Stimulated activated naive CD4-positive, alpha-beta T cell (primary cell): ENCODE measurements at places on chromosomes 3 and 15.

DNA sequence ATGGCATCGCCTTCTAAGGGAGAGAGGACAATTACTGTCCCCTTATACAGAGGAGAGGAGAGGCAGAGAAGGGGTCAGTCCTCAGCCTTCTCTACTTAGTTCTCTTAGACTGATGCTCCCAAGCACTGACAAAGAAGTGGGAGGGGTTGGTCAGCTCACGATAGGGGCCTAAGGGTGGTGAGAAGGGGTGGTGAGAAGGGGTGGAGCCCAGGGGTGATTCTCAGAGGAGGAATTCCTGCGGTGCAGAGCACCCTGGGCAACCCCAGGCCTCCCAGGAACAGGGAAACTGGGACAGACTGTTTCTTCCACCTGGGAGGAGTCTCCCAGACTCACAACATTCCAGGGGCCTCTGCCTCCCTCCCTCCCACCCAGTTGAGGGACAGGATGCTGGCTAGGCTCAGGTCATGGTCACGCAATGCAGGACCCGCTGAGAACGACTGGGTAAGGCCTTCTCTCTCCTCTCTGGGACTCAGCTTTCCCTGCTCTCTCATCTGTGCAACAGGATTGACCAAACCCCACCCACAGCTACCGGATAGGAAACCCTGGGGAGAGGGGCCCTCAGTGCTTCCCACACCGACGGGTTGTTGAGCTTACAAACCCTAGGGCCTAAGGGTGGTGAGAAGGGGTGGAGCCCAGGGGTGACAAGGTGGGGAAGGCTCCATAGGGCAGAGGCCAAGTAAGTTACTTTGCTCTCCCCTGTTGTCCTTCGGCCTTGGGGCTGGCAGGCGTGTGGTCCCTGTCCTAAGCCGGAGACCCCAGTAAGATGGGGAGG is 1.5 kb downstream of the TPRA1 start:
- no peak for DNase-seq

GRCh38 chr3:46938118-46938517 is 38.4 kb downstream of the CCDC12 start:
- DNase-seq, result no peak

- no peak for DNase-seq
Measured at GRCh38 chr15:87549296-87549695, 707.2 kb downstream of the NTRK3 start.

GRCh38 chr3:33956206-33956605 is 157.8 kb downstream of the PDCD6IP start:
- no peak for DNase-seq

GRCh38 chr3:126194713-126195305 is 14.4 kb upstream of the ALDH1L1 start:
- DNase-seq, result no peak

GRCh38 chr3:147449669-147450068 is 40.5 kb downstream of the ZIC1 start:
- no peak for DNase-seq

DNA sequence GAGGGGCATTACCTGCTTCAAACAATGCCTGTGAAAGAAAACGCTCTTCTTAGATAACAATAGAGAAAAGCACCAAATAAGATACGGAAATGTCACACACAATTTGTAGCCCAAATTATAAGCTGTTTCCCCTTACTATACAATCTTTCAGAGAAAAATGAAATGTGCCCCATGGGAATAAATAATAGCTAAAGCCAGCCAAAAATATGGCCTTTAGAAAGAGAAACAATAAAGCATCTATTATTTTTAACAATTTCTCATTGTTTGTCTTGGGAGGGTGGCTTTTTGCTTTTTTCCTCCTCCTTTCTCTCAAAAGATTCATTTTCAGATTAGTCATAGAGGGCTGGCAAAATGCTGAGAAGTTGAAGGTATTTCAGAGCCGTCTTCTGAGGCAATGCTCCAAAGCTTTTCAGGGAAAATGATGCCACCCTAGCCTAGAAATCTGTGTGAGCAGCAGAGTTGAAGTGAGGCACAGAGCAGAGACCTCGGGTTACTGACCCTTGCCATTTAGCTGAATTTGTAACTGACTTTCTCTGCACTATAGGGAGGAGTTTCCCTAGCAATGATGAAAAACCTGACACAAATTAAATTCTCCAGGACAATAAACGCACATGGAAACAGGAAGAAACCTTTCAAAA is 86.3 kb upstream of the PRICKLE2 start:
- no peak for DNase-seq

DNA sequence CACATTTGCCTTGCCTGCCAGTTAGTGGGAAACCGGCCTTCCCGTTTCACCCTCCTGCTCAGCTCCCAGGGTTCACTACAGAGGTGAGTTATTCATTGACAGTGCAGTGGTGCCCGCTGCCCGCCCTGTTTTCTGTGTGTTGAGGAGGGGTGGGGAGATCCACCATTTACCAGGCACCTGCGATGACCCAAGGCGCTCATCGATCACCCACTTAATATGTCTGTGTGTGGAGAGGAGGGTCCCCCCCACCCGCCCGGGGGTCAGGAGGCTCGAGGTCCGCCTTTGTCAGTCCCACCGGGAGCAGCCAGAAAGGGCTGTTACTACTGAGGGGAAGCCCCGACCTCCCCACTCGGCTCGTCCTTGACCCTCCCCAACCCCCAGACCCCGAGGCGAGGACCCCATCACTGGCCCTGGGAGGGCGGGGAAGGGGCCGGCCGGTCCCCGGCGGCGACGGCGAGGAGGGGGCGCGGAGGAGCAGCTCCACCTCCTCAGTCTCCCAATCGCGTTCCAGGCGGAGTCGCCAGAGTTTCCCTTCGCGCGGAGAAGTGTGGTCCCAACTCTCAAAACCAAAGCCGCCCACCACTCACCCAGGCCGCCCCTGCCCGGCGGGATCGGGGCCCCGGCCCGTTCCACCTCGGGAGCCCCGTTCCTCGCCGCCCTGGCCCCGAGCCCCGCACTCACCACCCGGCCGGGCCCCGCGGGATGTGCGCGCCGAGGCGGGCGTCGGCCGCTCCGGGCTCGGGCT is 1.1 kb downstream of the PLXNB1 start:
- no peak for DNase-seq

DNA sequence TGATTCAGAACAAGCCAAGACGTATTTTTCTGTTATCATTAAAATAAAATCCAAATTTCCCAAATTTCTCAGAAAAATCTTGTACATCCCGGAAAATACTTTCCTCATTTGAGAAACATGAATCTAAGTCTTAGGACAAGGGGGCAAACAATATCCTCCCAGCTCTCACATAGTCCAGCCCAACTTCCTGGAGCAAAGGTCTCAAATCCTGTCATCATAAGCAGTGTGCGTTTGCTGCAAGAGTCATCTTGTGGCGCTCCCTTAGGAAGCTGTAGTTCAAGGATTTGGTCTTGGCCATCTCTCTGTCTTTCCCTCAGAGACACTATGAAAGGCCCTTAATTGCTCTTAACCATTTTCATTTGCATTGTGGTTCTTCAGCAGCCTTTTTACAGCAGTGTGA is 57.5 kb upstream of the GSK3B start:
- DNase-seq, result no peak

- no peak for DNase-seq
Measured at GRCh38 chr15:96598514-96598913, 268.0 kb downstream of the NR2F2 start.

DNA sequence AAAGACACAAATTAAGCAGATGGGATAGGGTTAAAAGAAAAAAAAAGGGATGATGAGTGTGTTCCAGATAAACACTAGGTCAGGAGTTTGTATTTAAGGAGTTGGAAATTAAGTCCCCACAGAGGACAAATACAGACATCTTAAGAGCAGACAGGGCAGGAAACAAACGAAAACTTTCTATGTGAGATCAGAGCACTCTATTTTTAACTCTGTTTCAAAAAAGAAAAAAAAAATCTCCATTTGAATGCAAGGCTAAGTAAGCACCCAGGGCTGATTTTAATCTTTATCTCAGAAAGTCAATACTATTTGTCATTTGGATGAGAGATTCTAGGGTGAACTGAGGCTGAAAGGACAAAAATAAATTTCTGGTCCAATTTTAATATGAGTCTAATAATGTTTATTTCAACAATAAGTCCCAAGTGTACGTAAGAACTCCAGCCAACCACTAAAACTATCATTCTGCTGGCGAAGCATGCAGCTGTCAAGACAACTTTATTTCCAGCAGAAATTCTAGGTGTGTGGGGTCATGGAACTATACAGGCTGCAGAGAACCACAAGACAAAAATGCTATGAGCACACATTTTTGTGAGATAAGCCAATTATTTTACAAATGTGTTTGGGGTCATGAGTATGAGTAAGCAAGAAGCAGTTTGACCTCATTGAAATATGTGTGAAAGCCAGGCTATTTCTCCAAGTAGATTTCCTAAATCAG is 186.1 kb downstream of the FMN1 start:
- no peak for DNase-seq

DNA sequence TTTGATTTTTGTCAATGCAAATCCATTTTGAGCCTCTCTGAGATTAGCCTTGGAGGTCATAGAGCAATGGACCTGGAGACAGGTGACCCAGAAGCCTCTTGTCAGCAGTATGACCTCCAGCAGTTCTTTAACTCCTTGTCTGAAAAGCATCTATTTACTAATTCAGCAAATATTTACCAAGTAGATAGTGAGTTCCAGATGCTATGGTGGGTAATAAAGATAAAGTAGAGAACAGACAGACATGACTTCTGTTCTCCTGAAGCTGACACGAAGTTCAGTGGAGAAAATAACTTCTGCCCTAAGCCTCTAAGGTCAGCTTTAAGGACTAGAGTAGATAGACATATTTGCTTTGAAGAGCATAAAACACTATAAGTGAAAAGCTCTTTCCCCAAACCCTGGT is 26.6 kb downstream of the SEMA6D start:
- no peak for DNase-seq
